ENCODE measurements at places on chromosomes 12 and 14. TPM values are rescaled to one million over a fixed set of nuclear protein-coding genes. Genes with fewer than 3 reads are reported as not detected.

GRCh38 chr14:52332269-52332668 is 18.2 kb downstream of the PTGER2 start:
- DNase-seq = no peak

GRCh38 chr12:3202734-3203446 is 125.7 kb downstream of the TSPAN9 start:
- peak; percentile 58 for DNase-seq

- DNase-seq = peak; percentile 89
These were observed 417.0 kb downstream of the DPF3 start for GRCh38 chr14:72476657-72477499.

- peak; percentile 70 for DNase-seq
These were observed 21.6 kb downstream of the SPATS2 start for GRCh38 chr12:49388682-49389386.

- DNase-seq = no peak
These were observed 159.7 kb downstream of the ANKS1B start for GRCh38 chr12:99824900-99825542.

DNA sequence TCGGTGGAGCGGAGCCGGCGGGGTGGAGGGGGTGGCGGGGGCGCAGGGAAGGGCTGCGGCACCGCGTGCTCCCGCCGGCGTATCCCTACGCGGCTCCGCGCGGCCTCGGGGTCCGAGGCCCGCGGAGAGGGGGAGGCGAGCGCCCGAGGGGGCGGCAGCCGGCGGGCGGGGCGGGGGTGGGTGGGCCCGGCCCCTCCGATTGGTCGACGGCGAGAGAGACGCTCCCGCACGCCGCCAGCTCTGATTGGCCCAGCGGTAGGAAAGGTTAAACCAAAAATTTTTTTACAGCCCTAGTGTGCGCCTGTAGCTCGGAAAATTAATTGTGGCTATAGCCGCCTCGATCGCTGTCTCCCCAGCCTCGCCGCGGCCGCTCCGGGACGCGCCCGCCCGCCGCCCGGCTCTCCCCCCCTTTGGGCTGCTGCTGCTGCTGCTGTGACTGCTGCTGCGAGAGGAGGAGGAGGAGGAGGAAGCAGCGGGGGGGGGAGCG is at the start of gene FOXG1:
Gene FOXG1, plus strand, starts transcription at position 319 of the 487 bp plus-strand sequence. CDS start 493 bp downstream, outside the sequence.
- no peak for DNase-seq

DNA sequence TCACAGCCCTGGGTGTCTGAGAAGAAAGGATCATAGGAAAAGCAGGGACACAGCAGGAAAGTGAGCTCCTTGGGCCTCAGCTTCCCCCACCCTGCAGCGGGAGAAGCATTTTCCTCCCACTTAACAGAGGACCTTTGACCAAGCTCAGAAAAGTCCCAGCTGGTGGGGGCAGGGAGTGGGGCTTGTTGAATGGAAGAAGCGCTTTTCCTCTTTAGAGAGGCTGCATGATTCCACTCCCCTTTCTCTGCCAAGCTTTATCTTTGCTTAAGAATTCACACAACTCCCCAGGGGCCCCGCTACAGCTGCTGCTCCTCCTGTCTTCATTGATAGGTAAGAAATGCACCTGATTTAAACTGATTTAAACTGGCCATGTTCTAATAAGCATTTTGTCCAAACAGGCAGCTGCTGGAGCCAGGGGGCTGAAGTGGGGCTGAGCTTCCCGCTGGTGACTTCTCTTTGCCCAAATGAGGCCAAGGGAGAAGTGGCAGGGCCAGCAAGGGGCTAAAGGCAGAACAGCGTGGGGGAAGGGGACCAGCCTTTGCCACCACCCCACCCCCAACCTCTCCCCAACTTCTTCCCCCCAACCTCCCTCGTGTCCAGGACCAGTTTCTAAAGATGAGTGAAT is 1.7 kb upstream of the PAPLN start:
- no peak for DNase-seq

Gene TAS2R8
- not detected for total RNA-seq

- peak; percentile 35 for DNase-seq
These were observed 2.6 kb downstream of the SIX4 start for GRCh38 chr14:60721326-60722106.

Gene EPYC
- not detected for total RNA-seq

GRCh38 chr12:50066402-50066801 is 9.0 kb downstream of the ASIC1 start:
- DNase-seq = no peak

- DNase-seq = no peak
These were observed 836.6 kb downstream of the SLC6A15 start for GRCh38 chr12:84075991-84076390.
